NCI-H187 (cell line): ENCODE measurements at places on chromosomes 7 and 10.

- DNase-seq = no peak
These were observed 35.4 kb downstream of the NACAD start for GRCh38 chr7:45053401-45053800.

DNA sequence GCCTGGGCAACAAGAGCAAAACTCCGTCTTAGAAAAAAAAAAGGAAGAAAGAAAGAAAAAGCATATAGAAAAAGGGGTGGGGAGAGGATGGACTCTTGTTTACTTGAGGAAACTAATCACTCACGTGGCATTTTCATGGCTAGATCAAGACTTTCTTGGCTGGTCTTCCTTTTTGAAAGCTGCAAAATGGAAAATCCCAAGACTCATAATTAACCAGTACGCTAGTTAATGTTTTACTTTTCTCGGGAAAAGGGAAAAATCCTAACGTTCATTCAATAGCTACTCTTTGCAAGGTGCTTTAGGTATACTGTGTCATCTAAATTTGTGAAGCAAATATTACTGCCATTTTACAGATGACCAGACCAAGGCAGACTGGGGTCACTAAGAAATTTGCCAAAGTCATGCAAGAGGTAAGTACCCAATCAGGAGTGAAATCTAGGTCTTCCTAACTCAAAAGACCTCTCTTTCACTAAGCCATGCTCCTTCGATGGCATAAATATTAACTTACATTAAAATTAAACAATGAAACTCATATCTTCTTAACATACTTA lies 24.4 kb downstream of the NAPEPLD start:
- no peak for DNase-seq

DNA sequence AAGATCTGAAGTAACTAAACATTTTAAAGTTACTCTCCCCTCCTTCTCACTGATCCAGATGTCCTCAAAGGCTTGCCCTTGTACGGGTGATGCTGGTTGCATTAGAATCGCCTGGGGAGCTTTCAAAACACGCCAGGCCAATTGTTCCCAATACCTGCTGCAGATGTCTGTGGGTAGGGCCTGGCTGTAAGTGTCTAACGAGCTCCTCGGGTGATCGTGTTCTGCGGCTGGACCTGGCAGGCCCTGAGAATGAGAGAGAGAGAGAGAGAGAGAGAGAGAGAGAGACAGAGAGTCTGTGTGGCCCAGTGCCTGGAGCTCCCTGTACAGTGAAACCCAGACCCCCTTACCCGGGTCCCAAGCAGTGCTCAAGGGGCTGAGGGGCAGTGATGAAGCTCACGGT lies 8.4 kb downstream of the COL13A1 start:
- DNase-seq = no peak

- DNase-seq = no peak
These were observed 25.8 kb downstream of the BRAF start for GRCh38 chr7:140898786-140899536.

GRCh38 chr10:6018422-6018821 lies 41.1 kb upstream of the IL15RA start:
- no peak for DNase-seq

DNA sequence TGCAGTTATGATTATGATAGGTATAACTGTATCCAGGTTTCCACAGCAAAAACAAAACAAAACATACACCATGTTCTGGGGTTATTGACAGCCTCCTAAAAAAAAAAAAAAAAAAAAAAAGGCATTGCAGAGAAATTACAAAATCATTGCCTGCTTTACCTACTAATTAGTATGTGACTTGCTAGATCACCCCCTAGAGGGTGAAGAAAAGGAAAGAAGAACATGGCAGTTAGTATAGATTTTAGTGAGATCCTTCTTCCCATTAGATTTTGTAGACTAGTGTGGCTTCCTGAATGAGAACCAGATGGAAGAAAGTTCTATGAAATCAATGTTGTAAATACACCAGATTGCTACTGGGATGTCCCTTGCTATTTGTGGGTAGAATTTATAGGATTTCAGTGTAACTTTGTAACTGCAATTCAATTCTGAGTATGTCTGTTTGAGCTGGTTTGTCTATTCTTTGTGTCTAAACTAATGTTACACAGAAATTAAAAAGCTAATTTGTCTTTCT lies 24.0 kb upstream of the AGBL3 start:
- no peak for DNase-seq

GRCh38 chr7:114934086-114934485 lies 12.2 kb downstream of the MDFIC start:
- no peak for DNase-seq
